ENCODE measurements at places on chromosomes 3 and 15.
A peak's percentile ranks its signal among the peaks of the same experiment; 100 is the strongest.

DNA sequence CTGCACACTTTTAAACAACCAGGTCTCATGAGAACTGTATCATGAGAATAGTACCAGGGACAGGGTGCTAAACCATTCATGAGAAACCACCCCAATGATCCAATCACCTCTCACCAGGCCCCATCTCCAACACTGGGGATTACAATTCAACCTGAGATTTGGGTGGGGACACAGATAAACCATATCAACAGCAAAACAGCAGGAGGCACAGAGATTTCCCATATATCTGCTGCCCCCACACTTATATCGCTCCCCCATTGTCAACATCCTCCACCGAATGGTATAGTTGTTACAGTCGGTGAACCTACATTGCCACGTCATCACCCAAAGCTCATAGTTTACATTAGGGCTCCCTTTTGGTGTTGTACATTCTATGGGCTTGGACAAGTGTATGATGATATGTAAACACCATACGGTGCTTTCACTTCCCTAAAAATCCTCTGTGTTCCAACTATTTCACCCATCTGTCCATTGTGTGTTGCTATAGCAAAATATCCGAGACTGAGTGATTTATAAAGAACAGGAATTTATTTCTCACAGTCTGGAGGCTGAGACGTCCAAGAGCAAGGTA, 224.8 kb downstream of the FAM43A start:
- no peak for DNase-seq

DNA sequence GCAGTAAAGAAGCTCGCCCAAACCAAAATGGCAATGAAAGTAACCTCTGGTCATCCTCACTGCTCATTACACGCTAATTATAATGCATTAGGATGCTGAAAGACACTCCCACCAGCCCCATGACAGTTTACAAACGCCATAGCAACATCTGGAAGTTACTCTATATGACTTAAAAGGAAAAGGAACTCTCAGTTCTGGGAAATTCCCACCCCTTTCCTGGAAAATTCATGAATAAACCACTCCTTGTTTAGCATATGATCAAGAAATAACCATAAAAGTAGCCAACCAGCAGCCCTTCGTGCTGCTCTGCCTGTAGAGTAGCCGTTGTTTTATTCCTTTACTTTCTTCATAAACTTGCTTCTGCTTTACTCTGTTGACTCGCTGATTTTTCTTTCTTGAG, 164.6 kb downstream of the SMAD6 start:
- no peak for DNase-seq

DNA sequence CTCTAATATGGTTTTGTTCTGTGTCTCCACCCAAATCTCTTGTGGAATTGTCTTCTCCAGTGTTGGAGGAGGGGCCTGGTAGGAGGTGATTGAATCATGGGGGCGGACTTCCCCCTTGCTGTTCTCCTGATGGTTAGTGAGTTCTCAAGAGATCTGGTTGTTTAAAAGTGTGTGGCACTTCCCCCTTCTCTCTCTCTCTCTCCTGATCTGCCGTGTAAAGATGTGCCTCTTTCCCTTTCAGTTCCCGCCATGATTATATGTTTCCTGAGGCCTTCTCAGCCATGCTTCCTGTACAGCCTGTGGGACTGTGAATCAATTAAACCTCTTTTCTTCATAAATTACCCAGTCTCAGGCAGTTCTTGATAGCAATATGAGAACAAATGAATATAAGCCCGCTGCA, 33.1 kb downstream of the RETNLB start:
- DNase-seq: no peak

DNA sequence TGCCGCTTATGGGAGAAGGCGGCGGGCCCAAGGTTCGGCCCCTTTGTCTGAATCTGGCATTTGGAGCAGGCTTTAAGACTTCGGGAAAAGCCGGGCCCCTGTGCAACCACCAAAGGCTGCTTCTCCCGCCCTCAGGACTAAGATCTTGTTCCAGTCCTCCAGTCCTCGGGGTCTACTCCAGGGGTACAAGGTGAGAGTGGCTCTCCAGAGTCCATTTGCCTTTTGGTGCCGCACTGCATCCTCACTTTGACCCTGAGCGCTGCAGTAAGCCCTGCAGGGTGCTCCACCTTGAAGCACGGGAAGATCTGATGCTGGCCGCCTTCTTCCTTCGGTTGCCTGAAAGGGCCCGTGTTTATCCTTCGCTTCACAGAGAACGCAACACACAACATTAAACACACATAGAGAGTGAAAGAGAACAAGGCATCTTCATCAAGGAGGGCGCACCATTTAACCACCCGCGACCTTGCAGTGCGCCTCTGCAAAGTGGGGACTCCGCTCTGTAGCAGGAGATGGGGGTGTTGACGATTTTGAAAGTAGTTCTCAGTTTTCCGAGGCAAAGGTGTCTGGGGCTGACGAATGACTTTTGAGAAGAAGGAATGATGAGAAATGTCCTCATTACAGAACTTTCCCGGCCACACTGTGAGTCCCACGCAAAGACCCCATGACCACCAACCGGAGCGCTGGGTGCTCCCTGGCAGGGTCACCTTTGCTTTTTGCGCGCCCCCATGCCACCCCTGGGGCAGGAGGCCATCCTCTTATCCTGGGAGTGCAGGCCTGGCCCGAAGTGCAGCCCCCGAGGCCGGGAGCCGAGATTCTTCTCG, 1.0 kb downstream of the PIGZ start:
- peak; percentile 42 for DNase-seq

DNA sequence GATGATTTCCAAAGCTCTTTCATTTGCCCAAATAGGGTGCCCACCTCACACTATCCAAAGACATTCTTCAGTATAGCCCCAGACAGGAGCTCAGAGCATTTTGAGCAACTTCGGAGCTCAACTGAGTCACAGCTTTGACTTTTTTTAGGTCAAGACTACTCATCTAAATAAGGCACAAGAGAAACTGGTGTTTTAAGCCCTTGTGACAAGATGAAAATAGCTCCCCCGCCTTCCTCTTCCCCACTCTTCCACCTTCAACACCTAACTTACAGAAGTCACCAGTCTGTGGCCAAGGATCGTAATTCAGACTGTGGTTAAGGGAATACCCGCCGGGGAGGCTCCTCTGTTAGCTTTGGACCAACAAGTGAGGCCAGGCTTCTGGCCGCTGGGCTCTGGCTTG, 60.4 kb upstream of the CA12 start:
- no peak for DNase-seq

GRCh38 chr3:21785765-21786437, 34.9 kb upstream of the ZNF385D start:
- no peak for DNase-seq

DNA sequence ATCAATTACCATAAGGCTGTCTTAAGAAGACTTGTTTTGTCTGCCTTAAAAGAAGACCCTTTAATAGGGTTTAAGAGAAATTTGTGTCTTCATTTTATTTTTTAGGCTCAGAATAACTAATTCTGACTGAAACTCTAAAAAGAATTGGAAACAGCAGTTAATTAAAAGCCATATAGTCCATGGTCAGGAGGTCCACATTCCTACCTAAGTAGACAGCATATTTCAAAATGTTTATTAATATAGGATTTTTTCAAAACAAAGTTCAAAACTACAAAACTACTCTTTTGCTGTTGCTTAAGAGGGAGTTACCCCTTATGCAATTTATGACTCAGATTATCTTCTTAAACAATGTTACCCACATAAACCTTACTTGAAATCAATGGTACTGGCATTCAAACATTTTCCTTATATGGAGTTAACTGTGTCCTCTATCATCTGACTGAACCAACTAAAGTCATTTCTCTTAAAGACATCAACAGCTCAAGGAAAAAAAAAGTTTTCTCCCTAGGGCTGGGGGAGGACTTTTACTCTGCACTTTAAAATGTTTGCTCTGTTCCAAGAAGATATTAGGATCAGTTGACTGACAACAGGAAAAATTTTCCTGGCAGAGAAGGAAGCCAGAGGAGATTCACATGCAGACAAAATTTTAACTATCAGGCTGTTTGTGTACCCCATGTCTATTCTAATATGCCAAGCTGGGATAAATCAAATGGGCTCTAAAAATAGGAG, 56.8 kb upstream of the NANOGP8 start:
- no peak for DNase-seq

GRCh38 chr15:32828507-32829186, 110.8 kb downstream of the GREM1 start:
- peak; percentile 73 for DNase-seq

GRCh38 chr3:113035387-113035982, 44.7 kb downstream of the GTPBP8 start:
- DNase-seq: peak; percentile 86

- no peak for DNase-seq
Measured at GRCh38 chr15:86203462-86203861, 123.8 kb downstream of the AGBL1 start.

GRCh38 chr3:46479696-46480095, 15.0 kb upstream of the LTF start:
- no peak for DNase-seq

GRCh38 chr3:139934613-139935015, 371 bp upstream of the CLSTN2 start:
- DNase-seq: no peak

DNA sequence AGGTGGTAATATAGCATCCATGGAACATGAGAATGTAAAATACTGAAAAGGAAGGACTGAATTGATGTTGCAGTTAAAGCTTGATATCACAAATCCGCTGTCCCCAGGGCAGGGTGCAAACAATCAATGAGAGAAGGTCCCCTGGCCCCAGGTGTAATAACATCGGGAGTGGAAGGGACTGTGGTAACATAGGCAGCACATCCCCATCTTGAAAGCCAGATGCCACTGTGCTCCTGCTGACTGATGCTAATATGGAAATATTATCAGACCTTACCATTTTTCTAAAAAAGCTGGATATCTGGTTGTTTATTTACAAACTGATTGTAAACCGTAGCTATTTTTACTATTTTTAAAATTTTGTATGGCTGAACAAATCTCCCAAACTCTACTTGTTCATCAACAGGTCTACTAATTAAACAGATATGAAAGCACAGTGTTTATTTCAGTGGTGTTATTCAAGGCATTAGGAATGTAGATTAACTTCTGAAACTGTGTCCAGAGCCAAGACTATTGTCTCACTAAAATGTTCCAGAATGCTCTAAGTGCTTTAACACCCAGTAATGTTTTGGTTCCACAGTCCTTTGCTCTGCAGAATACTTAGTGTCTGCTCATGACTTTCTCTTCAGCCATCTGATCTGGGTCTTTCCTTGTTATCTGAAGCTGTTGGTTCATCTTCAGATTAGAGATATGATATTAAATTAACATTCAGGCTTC, 386.0 kb upstream of the RARB start:
- DNase-seq: peak; percentile 43

DNA sequence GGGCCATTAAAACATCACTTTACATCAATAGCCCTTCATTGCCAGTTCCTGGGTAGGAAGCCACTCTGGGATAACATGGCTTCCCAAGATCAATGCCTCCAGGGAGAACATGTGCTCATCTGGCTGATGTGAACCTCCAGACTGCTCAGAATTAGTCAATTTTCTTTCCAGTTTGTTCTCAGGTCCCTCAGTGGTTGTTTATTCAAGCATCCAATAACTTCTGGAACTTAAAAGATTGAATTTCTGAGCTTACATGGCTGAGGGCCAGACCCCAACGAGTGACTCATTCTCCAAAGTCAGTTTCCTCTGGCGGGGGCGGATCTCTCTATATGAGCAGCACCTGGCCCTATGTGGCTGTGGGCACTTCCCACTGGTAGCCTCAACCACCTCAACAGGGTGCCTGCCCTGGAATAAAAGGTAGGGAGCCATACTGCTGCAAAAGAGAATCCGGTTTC, 34.0 kb downstream of the LYZL4 start:
- DNase-seq: peak; percentile 77

- DNase-seq: no peak
Measured at GRCh38 chr3:52441091-52441771, 3.7 kb downstream of the SEMA3G start.

GRCh38 chr15:71338265-71338664, 223.0 kb downstream of the THSD4 start:
- DNase-seq: no peak

DNA sequence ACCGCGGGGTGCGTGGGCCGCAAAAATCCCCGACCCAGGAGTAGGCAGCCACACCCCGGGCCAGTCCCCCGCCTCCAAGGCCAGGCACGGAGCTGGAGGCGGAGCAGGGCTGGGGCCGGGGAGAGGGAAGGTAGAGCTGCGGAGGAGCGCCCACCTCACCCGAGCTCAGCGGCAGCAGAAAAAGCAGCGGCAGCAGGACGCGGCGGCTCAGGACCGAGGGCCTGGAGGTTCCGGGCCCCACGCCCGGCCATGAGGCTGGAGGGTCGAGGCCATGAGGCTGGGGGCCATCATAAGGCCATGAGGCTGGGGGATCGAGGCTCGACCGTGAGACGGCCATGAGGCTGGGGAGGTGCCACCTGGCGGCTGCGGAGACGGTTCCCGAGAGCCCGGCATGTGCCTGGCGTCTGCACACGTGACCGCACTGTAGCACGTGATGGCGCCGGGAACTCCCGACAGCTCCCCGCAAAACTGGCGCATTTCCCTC, 32.9 kb upstream of the PRSS50 start:
- no peak for DNase-seq

DNA sequence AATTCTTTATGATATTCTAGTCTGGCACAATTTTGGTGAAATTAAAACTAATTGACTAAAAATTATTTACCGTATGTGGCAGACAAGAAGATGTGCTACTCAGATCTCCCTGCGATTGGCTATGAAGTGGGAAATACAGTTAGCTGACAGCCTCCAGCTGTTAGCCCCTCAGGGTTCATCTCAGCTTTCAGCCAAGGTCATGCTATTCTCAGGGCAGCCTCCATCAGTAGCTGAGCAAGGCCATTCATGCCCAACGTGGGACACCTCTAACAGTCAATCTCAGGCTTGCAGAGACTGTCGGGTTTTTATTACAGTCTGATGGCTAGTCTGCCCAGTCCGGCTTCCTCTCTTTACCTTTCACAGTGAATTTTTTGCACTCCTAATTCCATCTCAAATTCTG, 6.7 kb downstream of the PARP9 start:
- DNase-seq: no peak

- DNase-seq: no peak
Measured at GRCh38 chr15:58755956-58756355, 6.4 kb upstream of the ADAM10 start.

- no peak for DNase-seq
Measured at GRCh38 chr15:87734571-87735373, 521.8 kb downstream of the NTRK3 start.

DNA sequence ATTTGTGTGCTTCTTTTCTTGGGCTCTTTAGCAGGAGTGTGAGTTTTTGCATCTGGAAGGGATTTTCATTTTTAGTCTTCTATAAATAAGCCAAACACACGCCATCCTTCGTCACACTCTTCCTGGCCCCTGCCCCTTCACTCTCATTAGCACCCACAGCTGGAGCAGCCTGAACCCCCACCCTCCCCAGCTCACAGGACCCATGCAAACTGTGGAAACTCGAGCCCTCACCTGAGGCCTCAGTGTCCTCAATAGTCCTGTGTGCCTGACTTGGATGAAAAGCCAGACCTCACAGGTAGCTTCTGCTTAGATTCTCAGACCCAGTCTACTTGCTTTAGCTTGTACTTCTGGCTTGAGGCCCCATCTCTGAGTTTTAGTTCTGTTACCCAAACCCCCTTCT, 167.9 kb downstream of the MTHFS start:
- DNase-seq: no peak
